Stimulated activated CD4-positive, alpha-beta T cell treated with anti-CD3 and anti-CD28 coated beads, Interleukin-12 subunit alpha, Interleukin-12 subunit beta, amount 100 ng/mL, for 4 hours (primary cell): ENCODE measurements at places on chromosomes 11 and 22.

DNA sequence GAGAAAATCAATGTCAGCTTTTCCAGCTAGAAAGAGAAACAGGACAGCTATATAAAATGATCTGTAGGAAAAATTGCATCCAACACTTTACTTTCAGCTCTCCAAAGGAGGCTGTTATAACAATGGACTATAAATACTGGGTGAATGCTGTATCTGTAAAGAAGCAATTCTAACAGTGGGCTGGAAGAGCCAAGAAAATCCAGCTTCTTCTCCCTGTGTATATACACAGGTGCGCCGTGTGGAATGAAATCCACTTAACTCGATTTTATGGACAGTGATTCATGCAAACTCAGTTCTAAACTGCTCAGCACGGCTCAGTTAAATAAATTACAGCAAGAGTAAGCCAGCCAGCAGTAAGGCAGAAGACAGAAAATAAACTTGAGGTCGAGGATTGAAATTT, 32.5 kb upstream of the LMO2 start:
- DNase-seq: no peak

DNA sequence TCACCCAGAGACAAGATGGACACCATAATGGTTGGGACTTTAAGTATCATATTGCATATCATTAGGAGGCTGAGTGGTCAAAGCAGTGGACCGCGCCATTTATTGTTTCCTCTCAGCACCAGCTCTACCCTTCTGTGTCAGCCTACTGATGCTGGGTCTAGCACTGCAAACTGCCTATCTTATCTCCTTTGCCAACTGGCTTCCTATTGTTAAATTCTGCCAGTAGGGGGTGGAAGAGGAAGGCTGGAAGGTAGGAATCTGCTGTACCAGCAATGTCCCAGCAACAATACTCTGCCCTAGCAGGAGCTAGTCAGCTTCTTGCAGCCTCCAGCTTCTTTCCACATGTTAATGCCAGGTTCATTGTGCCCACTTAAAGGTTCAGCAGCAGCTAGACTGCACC, 367.1 kb upstream of the PDGFD start:
- no peak for DNase-seq

DNA sequence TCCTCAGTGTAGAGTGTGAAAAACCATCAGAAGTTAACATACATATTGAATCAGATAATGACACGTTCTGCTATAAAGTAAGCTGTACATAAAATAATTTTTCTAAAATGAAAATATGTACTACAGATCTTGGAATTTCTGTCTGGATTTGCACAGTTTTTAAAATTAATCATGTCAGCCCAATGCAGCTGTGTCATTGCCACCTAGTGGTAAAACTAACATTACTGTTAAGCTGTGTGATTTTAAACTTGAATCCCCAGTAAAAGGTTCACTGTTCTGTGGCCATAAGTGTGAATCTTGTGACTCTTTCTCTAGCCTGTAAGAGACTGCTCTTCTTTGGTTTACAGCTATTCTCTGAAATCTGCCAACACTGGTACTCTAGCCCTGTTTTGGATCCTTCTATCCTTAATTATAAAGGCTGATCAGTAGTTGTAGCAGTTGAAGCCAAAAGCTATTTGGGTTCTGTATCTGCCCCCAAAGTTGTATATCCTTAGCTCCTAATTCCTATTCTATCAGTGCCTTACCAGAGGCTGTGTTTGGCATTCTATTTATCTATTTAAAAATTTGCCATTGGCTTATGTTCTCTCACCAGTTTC, 4.0 kb downstream of the JRKL start:
- no peak for DNase-seq

GRCh38 chr11:8011981-8012444, 24.9 kb downstream of the EIF3F start:
- DNase-seq: no peak

GRCh38 chr11:82756765-82757639, 23.3 kb upstream of the FAM181B start:
- DNase-seq: no peak

- no peak for DNase-seq
These were observed 65.5 kb upstream of the CCND1 start for GRCh38 chr11:69575296-69576068.

- DNase-seq: no peak
These were observed 32.1 kb upstream of the PAK1 start for GRCh38 chr11:77505956-77506355.

DNA sequence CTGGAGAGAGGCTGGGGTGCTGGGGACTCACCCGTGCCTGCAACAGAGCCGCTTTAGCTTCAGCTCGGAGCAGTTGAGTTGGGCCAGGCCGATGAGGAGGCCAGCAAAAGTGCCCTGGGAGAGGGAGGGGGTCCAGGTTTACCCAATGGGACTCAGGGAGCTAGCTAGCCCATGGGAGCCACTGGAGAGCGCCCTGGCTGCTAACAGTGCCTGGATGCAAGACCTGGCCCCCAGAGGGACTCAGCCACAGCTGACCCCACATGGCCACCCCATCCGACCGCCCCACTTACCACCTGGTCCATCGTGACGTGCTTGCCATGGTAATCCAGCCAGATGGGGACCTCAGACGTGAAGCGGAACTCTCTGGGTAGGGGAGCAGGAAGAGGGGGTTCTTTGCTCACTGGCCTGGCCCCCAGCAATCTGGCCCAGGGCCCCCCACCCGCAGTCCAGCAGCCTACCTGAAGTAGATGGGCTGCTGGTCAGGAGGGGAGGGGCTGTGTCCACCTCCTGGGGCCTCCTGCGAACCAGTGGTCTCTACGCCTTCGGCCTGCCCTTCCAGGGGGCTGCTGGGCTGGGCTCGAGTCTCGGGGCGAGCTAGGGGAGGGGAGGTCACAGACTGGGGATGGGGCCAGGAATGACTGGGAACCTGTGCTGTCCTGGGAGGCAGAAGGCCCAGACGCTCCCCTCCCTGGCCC, 19.1 kb upstream of the EHD1 start:
- no peak for DNase-seq

DNA sequence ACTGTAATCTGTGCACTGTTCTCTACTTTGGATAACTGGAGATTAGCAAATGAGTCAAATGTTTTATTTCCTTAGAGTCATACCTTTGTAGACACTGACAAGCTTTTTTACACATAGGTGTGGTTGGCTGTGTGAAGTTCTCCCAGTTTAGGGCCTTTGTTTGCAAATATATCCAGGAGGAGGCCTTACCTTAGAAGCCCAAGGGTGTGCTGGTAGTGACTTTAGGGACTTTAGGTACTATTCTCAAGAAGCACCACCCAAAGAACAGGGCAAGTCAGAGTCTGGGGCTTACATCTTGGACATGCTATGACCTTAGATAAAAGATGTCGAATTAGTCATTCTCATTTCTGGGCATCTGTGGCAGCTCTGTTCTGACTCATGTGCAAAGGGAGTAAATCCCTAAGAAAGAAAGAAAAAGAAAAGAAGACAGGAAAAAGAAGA, 4.8 kb upstream of the FAR1 start:
- DNase-seq: no peak

- DNase-seq: no peak
These were observed 103.5 kb upstream of the OR5AK2 start for GRCh38 chr11:56885177-56885576.

DNA sequence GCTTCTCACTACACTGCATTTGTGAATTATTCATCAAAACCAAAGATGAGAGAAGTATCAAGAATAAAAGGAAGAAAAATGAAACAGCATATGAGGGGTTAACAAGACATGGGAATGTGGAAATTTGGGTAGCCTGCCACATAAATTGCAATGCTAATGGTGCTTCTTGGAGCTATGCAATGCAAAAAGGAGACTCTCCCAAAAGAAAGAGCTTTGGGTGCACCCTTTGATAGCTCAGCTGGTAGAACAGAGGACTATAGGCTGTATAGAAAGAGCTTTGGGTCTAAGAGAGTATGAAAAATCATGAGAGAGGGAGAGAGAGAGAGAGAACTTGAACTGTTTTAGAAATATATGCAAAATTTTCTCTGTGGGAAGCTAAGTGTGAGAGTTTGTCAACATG, 26.3 kb downstream of the SPA17 start:
- no peak for DNase-seq

DNA sequence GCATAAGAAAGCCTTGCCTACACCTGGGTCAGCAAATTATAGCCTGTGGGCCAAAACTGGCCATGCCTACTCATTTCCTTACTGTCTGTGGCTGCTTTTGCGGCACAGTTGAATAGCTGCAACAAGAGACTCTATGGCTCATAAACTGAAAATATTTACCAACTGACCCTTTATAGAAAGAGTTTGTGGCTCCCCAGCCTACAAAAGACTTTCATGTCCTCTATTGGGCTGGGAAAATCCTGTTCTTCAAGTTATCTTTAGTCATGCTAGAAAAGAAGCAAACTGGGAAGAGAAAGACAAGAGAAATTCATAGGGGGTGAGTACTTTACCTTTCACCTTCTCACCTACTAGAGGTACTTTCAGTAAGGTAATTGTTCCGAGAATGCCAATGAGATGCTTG, 175.1 kb downstream of the SWAP70 start:
- no peak for DNase-seq

DNA sequence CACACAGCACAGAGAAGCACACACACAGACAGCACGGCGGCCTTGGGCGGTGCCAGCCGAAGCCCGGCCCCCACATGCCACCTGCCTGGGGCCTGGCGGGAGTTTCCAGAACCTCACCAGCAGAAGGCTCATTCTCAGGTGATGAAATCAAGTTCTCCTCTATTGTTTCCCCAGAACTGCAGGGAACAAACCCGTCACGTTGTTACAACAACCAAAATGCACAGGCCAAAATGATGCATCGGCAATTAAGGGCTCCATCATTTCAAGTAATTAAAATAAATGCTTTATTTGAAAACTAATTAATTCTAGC, 30.8 kb downstream of the GNB1L start:
- DNase-seq: no peak
